ENCODE measurements at places on chromosomes 3 and 15.
A peak's percentile ranks its signal among the peaks of the same experiment; 100 is the strongest.

- no peak for DNase-seq
Observed at GRCh38 chr3:189184566-189184965, 12.8 kb downstream of the TPRG1 start.

DNA sequence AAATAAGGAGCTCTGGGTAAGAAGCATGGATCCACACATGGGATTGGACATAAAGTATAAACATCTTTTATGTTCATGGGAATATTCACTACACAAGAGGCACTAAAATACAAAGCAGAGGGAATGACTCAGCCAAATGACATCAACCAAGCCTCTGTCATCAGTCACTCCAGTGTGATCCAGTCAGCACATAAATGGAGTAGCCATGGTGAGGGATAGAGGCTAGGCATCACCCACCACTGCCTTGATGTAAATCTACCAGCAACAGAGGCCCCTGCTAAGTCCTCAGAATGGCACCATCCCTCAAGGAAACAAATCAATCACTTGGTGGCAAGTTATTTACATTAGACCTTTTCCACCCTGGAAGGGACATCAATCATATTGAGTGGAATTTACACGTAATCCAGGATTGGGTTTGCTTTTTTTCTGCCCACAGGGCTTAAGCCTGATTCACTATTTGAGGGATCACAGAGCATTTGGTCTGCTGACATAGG is 27.2 kb downstream of the VEPH1 start:
- DNase-seq, result no peak

GRCh38 chr3:182005701-182006100 is 294.0 kb downstream of the SOX2 start:
- peak; percentile 42 for DNase-seq

DNA sequence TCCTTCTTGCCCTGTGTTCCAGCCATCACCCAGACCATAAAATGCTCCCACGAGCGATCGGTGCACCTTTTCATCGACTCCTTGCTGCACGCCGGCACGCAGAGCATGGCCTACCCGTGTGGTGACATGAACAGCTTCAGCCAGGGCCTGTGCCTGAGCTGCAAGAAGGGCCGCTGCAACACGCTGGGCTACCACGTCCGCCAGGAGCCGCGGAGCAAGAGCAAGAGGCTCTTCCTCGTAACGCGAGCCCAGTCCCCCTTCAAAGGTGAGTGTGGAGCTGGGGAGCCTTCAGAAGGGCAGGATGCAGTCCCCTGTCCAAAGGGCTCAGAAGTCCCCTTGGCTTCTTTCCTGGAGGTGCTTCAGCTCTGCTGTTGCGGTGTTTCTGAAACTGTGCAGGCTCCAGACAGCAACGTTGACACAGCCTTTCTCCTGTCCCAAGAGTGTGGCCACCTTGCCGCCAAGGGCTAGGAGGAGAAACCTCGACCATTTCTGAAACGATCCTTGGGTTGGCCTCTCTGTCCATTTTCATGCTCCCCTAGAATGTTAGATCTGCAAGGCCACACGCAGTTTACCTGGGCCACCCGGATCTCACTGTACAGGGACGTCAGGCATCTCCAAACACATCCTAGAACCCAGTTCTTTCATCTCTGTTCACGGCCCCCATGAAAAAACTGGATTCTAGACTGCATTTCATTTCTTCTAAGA is 116.7 kb downstream of the LIPC start:
- DNase-seq, result no peak

- no peak for DNase-seq
Observed at GRCh38 chr3:181616088-181617070, 95.3 kb upstream of the SOX2 start.

DNA sequence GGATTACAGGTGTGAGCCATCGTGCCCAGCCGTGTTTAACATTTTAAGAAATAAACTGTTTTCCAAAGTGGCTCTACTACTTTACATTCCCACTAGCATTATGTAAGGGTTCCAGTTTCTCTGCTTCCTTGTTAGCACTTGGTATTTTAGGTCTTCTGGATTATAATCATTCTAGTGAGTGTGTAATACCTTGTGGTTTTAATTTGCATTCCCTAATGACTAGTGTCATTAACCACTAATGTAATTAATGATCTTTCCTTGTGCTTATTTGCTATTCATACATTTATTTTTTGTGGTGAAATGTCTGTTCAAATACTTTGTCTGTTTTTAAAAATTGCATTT is 30.7 kb downstream of the ARIH2 start:
- DNase-seq, result no peak

- DNase-seq, result no peak
Observed at GRCh38 chr3:151468284-151468917, 7.5 kb upstream of the IGSF10 start.

DNA sequence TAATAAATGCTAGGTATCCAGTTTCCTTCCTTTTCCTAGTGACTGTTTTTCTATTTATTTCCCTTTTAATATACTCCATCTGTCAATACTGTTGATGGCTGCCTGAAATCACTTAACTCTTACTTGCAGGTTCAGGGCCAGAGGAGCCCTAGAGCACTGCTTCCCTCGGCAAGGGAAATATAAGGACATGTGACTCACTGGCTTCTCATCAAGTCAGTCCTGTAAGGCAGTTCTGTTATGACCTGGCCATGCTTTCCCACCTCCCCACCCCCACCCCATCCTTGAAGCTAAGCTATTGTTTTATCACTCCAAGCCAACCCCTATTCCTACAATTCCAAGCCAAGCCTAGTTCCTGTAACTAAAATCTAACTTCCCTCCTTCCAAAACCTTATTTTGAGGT is 800.7 kb downstream of the ROBO1 start:
- DNase-seq, result no peak

GRCh38 chr3:13600950-13601691 is 52.2 kb downstream of the FBLN2 start:
- DNase-seq, result no peak

DNA sequence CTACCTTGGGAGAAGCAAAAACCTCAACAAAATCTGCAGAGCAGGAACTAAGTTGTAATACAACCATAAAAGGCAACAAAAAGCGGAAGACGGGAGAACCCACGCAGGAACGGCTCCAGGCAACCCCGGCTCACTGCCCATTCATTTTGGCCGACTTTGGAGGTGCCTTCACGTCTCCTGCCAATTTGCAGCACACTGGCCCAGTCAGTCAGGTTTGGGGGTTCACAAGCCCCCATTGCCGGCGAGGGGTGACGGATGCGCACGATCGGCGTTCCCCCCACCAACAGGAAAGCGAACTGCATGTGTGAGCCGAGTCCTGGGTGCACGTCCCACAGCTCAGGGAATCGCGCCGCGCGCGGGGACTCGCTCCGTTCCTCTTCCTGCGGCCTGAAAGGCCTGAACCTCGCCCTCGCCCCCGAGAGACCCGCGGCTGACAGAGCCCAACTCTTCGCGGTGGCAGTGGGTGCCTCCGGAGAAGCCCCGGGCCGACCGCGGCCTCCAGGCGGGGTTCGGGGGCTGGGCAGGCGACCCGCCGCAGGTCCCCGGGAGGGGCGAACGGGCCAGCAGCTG is 463 bp downstream of the TERC start:
- DNase-seq, result peak; percentile 72

- no peak for DNase-seq
Observed at GRCh38 chr15:78315686-78316282, 16.4 kb upstream of the SKIC8 start.

DNA sequence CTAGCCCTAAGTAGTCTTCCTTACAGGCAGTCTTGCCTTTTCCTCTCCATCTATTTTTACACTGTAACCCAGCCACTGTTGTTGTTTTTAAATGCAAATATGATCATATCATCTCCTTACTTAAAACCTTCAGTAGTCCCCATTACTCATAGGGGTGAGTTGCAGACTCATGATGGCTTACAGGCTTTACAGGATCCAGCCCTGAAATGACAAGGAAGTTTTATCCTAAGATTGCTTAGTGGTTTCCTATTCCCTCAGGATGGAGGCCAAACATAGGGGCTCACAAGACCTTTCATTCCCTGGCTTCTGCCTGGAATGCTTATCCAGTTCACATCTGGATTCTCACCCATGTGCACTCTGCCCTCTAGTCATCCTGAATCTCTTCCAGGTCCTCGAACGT is 27.7 kb upstream of the PCOLCE2 start:
- DNase-seq, result no peak

GRCh38 chr3:140332131-140332530 is 345.7 kb upstream of the TRIM42 start:
- no peak for DNase-seq

- DNase-seq, result no peak
Observed at GRCh38 chr3:58573640-58574039, 3.6 kb downstream of the FAM107A start.

- DNase-seq, result no peak
Observed at GRCh38 chr3:120420928-120421551, 29.8 kb downstream of the FSTL1 start.

GRCh38 chr3:37768107-37768809 is 93.4 kb upstream of the CTDSPL start:
- DNase-seq, result no peak

DNA sequence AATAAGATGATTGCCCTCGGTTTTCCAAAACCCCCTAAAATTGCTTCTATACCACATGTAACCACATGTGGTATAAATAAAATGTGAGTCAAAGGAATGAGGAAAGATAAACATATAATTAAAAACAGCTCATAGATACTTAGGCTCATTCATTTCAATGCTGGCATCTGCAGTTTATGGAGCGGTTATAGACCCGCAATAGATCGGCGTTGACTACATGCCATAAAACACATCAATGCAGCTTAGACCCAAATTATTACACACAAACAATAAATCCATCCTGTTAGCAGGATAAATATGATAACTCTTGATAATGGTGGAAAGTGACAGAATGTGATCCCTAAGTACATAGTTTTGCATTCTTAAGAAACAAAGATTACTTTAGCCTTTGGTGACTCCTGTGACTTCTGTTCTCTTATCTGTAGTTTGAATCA is 143.7 kb downstream of the NR2F2 start:
- DNase-seq, result no peak

DNA sequence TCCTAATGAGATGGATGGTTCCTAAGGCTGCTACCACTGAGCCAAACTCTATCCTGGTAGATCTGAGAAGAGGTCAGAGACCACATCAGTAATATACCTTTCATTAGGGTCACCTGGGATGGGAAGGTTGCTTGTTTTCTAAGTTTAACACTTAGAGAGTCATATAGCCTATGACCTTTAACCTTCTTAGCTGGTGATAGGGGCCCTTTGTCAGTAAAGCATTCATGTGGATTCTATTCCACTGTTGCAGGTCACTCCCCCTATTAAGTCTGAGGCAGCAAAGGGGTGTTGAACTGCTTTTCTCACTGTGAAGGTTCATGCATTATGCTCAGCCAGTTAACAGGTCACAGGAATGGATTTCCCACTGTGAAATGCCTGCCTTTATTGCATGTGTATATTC is 6.1 kb upstream of the ZNF609 start:
- no peak for DNase-seq

DNA sequence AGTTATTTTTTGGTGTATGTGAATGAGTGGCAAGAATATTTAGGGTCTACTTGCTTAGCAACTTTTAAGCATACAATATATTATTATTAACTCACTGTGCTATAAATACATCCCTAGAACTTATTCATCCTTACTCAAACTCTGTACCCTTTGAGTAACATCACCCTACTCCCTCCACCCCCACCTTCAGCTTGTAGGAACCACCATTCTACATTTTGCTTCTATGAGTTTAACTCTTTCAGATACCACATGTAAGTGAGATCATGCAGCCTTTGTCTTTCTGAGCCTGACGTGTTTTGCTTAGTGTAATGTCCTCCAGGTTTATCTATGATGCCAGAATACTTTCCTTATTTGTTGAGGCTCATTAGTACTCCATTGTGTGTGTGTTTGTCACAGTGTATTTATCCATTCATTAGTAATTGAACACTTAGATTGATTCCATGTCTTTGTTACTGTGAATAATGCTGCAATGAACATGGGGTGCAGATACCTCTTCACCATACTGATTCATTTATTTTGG is 526.9 kb downstream of the PYDC2 start:
- no peak for DNase-seq

DNA sequence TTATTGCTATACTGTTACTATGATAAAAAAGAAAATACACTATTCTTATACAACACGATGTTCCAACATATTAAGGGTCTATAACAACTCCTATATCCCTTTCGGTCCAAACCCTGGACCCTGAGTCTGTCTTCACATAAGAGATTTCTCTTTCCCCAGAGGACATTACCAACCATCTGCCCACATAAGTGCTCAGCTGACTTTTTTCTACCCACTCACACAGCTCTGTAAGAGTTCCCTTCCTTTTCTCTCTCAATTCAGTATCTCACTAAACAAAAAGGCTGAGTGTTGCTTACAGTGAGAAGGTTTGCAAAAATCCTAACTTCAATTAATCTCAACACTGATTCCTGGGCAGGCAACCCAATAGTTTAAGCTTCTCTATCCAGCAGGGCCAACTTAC is 30.5 kb downstream of the ITGB5 start:
- DNase-seq, result no peak
